ENCODE measurements at places on chromosomes 3 and 15. TPM values are rescaled to one million over a fixed set of nuclear protein-coding genes. Genes with fewer than 3 reads are reported as not detected.
A peak's percentile ranks its signal among the peaks of the same experiment; 100 is the strongest.

- no peak for DNase-seq
Measured at GRCh38 chr3:194824100-194824499, 138.4 kb downstream of the FAM43A start.

- no peak for DNase-seq
Measured at GRCh38 chr3:170163956-170164645, 17.4 kb downstream of the PHC3 start.

GRCh38 chr3:112500621-112501020 is 1.3 kb upstream of the BTLA start:
- no peak for DNase-seq

DNA sequence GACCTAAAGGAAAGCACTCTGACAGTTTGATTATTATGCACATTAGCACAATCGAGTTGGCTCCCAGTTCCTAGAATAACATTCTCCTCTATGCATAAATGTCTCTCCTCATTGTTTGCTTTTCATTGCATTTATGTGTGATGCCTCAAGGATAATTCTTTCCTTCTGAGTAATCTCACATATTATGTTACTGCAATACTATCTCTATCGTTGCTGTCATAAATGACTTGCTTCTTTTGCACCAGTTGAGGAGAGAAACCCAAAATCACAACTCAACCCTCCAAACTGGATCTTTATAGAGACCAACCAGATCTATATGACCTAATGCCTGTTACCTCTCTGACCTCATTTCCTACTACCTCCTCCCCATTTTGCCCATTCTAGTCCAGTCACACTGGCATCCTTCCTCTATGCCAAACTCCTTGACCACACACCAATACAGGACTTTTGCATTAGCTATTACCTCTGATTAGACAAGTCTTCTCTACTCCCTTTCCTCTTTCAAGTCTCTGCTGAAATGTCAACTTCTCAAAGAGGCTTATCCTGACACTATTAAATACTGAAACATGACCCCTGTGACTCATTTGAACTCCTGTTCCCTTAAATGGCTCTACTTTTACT is 1026.0 kb downstream of the TUSC7 start:
- no peak for DNase-seq

SERPINI1 gene
- polyA plus RNA-seq = 6.8 TPM

DNA sequence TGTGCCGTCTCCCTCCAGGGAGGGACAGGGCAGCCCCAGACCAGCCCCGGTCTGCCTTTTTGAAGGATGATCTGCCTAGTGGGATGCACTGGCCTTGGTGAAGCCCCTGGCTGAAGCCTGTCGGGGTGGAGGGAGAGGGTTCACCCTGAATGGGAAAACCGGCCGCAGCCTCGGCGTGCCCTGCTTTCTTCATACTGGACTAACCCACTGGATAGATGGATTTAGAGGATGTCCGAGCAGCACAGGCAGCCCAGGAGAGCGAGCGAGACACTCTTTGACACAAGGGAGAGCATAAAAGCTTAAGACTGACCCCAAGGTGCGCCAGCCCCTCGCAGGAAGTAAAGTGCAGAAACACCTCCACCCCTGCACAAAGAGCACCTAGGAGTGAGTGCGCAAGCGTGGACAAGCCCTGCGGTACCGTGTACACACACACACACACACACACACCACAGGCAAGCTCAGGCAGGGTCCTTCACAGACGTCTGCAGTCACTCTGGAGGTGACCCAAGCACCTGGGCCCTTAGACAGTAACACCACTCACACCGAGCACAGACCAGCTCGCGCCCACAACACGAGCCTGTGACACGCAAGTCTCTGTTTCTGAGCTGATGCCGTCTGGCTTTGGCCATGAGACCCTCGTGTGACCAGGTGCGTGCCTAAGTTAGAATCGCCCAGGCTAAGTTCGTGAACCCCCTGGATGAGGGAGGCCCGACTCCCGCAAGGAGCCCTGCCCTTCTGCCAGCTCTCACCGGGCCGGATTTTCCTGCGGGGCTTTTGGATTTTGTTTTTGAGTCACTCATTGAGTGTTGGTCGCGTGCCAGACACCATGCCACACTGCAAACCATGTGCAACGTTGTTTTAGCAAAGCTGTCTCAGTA is 11.3 kb downstream of the SEMA4B start:
- DNase-seq = no peak

DNA sequence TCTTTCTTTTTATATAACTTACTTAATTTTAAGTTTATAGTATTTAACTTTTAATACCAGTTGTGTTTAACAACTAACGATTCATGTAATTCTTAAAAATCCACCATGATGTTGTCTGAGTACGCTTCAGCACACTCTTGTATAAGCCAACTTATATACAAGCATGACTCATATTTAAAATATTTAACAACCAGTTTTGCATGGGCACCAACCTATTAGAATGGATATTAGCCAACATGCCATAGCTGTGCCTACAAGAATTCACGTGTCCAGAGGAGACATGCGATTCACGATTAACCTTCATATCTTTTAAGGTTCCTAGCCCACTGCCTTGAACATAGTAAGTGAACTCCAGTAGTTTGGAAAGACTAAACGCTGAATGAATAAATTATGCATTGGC is 1023.2 kb downstream of the TBL1XR1 start:
- no peak for DNase-seq

TRMT10C gene
- polyA plus RNA-seq = 22.3 TPM

GRCh38 chr15:72236381-72237003 is 5.5 kb upstream of the PKM start:
- DNase-seq = no peak

DNA sequence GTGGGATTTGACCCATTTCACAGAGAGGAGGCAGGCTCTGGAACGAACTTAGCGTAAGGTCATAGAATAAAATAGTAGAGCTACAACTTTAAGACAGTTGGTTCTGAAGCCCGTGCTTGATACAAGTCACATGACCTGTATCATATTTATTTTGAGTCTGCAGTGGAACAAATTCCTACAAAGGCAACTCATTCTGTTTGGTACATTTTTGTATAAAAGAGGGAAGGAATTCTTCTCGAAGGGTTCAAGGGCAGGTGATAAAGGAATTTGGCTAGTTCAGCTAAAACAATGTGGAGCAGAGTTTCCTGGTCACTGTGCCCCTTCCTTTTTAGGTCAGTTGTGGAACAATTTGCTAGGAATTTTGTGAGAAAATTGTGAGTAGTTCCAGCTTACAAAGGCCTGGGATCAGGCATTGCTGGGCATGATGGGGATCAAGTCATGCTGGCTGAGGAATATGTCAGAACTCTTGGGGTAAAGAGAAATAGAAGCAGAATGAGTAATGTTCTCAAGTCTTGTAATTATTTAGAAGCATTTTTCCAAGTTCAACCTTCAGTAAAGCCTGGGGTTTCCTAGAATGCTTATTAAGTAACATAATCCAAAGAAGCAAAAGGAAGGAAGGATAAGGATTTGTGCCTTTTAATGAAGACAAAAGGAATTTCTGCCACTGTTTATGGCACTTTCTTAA is 19.1 kb downstream of the USP3 start:
- DNase-seq = no peak

GRCh38 chr3:76377074-76377473 is 591.7 kb upstream of the ZNF717 start:
- DNase-seq = no peak

DNA sequence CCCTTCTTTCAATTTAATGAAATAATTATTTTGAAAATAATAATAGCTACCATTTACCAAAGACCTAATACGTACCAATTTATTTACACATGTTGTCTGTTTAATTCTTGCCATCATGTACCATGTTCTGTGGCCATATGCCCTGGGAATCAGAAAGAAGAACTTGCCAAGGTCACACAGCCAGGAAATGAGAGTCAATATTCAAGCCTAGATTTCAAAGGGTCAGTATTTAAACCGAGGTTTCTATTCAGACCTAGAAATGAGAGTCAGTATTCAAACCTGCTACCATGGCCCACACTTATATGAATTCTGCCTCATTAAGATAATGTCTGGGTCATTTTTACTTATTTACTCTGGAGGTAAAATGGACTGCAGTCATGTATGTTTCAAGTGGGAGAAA is 103.6 kb upstream of the TBL1XR1 start:
- no peak for DNase-seq

DNA sequence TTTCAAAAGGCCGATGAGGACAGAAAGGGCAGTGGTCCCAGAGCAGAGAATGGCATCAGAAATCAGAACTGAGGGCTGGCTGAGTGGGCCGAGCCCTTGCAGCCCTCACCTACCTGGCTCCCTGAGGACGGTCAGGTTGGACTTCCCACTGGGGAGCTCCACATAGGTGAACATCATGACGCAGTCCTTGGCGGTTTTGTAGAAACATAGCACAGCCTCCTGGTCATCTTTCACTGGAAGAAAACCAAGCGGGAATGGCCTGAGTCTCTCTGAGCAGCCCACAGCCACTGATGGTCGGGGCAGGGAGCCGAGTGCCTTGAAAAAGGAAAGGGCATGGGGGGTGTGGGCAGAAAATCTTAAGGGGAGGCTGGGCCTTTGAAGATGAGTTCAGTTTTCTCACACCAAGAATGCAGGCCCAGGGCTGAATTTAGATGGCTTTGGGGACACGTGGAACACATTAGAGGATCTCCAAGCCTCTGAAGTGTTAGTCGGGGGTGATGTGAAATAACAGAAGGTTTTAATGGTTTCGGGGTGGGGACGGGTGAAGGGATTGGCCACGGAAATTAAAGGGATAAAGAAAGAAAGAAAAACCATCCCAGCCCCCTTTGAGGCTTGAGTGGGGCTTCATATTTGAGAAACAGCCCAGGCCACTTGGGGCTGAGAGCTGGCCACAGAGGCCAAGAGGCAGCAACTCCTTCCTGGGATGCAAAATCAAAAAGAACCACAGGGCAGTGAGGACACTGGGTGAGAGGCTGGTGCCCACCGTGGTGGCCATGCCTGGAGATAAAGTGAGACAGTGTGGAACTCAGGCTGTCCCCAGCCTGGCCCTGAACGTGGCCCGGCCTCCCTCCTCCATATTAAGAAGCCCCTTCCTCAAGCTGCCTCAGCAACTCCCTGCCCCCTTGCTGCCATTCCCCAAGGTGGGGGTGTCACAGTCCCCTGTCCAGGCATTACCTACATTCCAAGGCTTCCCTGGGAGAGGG is 36.2 kb downstream of the UMPS start:
- DNase-seq = no peak

SNTN gene
- not detected for polyA plus RNA-seq

- DNase-seq = peak; percentile 35
Measured at GRCh38 chr3:136194409-136195257, 1.5 kb downstream of the MSL2 start.

DNA sequence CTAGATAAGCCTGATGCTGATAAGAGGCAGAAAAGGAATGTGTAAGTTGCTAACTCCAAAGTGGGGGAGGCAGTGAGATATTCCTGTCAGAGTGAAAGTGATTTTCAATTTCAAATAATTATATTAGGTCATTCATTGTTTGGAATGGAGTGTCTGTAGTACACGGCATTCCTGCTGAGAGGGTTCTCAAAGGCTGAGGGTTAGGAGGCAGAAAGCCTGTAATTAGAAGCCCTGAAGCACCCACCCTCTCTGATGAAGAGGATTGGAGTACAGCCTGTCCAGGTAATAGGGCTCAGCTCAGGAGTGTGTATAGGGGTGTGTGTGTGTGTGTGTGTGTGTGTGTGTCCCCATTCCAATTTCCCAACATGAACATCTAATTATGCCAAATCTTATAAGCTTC is 486.8 kb downstream of the MAGI1 start:
- DNase-seq = no peak

GRCh38 chr3:171847133-171847532 is 4.0 kb downstream of the TMEM212 start:
- DNase-seq = no peak

ANKUB1 gene
- polyA plus RNA-seq = not detected

GRCh38 chr3:10932596-10932995 is 60.0 kb upstream of the SLC6A1 start:
- no peak for DNase-seq

DNA sequence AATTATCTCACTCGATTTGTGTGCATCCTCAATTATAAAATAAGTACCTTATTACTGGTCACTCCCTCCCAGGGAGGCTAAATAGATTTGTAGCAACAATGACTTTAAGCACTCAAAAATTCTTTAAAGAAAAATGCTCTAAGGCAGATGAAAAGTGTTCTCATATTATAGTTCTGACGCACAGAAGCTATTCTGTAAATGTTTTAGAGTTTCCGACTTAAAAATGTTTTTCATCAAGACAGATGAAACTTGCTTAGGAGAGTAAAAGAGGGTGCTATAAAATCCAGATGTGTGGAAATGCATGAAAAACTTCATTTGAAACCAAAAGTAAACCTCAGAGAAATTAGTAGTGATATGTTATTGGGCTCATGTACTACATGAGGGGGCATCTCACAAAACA is 398.4 kb upstream of the KCNMB2 start:
- DNase-seq = no peak

DNA sequence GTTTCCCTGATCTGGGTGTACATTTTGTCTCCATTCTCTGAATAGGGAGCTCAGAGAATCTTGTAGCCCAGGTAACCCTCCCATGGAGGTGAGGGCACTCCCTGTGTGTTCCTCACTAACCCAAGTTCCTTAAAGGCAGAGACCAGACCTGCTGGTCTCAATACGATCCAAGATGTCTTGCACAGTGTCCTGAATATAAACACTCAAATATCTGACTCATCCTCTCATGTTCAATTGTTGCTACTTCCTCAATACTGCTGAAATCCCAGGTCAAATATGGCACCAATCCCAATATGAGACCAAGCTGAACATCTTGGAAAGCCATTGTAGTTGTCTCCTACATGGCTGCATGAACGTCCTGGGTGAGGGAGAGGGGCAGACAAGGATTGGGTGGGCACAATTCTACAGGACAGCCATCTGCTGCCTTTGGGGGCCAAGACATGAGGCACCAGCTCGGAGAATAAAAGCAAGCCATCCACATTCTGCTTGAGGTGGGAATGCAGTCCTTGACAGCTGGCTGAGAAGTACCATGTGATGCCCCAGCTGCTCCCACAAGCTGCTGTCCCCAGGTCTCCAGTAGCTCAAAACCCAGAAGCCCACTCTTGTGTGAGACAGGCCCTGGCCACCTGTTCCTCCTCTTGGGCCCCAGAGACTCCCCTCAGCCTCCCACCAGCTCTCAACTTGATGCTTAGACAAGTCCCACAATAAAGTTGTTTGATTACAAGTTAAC is 18.2 kb downstream of the TBC1D2B start:
- peak; percentile 63 for DNase-seq
